Stimulated activated CD8-positive, alpha-beta memory T cell treated with anti-CD3 and anti-CD28 coated beads, Interleukin-4, amount 100 ng/mL, for 24 hours (primary cell): ENCODE measurements at places on chromosomes 11 and 22.

DNA sequence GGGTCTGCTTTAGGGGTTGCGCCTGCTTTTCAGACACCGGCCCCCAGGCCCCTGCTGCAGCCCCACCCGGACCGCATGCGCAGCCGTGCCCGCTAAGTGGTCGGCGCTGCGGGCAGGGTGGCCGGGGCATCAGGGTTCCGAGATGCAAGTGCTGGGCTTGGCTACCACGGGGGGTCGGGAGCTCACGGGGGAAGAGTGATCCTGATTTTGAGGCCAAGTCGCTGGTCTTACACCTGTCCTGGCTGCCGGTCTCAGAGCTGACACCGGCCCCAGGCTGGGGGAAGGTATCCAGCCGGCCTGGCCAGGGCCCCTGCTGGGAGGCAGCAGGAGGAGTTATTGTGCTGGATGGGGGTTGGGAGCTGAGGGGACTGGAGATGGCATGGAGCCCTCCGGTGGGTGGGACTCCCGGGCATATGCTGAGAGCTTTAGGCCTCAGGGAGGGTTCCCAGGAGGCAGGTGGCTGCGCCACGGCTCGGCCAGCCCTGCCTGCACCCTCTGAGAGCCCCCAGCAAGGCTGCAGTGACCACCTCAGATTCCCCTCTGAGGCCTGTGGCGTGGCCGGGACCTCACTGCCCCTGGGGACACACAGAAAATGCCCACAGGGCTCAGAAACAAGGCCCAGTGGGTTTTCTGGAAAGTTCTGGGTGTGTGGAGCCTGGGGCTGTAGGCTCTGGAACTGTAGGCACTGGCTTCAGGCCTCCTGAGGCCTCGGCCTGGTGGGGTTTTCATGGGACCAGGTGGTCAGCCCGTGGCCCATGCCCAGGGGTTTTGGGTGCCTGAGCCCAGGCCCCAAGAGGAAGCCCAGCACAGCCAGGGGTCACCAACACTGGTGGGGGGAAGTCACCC lies 4.4 kb upstream of the MUC5AC start:
- no peak for DNase-seq

DNA sequence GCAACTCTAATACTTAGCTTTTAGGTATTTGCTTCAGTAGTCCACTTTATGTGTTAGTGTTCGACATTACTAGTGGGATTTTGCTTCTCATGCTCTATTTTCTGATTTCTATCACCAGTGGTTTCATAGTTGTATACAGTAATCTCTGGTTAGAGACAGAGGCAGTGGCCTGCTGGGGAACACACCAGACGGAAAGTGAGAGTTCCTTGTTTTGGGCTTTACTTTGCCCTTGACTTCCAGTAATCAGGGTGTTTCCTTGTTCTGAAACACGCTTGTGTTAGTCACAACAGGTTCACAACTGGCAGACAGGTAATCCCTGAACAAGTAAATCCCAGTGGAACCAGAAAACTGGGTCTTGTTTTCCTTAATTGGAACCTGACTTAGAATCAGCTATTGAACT lies 56.0 kb downstream of the PACS1 start:
- no peak for DNase-seq

DNA sequence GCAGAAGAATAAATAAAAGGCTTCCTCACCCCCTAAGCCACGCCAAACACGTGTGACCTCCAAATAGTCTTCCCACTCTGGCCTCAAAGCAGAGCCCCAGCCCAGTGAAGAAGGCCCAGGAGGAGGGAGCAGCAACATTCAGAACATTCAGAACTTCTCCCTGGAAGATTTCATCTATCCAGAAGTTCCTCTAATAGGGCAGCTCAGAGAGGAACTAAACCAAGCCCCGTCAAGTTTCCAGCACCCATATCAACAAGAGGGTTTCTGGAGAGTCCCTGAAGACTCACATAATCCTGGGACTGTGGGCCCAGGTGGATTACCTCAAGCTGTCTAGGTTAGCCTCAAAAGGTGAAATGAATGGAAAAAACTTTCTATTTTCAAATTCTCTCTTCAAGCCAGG lies 39.4 kb downstream of the PC start:
- no peak for DNase-seq

GRCh38 chr11:1293619-1294015 lies 15.8 kb downstream of the TOLLIP start:
- DNase-seq: no peak

DNA sequence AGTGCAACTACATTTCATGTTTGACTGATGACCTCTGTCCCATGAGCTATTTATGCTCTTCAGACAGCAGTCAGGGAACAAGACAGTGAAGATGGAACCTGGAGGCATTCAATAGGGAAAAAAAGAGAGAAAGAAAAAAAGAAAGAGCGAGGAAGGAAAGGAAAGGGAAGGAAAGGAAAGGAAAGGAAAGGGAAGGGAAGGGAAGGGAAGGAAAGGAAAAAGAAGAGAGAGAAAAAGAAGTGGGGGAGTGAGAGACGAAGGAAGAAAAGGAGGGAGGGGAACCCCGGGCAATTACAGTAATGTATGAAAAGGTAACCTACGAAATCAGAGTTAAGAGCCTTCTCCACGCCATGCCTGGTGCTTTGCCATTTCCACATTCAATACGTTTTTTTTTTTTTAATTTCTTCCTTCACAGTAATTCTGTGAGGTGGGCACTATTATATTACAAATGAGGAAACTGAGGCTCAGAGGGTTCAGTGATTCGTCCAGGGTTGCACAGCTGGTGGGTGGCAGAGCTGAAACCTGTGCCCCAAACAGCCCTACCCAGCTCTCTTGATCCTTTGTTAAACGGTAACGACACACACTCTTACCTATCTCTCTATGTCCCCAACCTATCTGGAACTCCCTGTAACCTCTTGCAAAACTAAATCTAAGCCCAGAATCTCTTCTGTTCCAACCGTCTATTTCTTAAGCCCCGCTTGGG lies 39.3 kb downstream of the ETS1 start:
- DNase-seq: no peak

GRCh38 chr22:39306456-39307361 lies 12.7 kb downstream of the RPL3 start:
- peak; percentile 42 for DNase-seq
